ENCODE measurements at places on chromosomes 12 and 14.

DNA sequence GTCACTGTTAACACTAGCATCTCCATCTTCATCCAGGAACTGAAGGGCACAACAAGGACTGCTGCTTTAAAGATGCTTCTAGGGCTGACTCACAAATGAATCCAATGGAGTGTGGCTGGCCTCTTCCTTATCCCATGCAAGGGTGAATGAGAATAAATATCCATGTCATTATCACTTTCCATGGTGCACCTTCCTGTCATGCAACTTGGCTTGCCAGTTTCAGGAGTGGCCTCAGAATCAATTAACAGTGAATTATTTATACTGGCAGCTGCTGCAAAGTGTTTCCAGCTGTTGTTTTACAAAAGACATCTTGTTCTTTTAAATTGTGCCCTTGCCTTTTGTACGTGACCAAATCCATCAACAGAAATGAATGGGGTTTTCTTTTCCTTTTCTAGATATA is 499.3 kb upstream of the TMEM132C start:
- no peak for DNase-seq

DNA sequence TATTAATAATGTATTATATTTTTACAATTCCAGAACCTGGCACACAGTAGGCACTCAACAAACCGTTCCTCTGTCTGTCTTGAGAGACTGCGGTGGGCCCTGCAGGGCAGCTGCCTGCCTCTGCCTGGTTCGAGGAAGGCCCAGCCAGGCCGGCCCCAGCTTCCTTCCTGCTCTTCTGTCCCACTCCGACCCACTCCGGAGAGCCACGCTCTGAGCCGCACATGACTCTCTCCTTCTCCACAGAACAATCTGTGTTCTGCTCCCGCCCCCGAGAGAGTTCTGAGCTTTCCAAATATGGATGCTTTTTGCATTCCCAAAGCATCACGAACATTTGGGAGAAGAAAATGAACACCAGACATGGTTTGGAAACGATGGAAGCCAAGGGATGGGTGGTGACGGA is 57.3 kb downstream of the TTC7B start:
- no peak for DNase-seq

DNA sequence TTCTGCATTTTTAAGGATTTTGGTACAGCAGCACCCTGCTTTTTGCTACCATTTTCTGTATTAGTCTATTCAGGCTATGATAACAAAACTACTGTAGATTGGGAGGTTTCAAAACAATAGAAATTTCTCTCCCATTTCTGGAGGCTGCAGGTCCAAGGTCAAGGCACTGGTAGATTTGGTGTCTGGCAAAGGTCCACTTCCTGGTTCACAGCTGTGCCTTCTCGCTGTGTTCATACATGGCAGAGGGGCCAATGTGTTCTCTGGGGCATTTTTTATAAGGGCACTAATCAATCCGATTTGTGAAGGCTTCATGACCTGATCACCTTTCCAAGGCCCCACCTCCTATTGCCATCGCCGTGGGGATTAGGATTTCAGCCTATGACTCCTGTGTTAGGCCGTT is 268.1 kb upstream of the RTL1 start:
- DNase-seq, result no peak

GRCh38 chr14:92774572-92774971 is 19.5 kb upstream of the GOLGA5 start:
- DNase-seq, result no peak

- DNase-seq, result no peak
Measured at GRCh38 chr12:60144395-60144794, 548.6 kb downstream of the SLC16A7 start.

DNA sequence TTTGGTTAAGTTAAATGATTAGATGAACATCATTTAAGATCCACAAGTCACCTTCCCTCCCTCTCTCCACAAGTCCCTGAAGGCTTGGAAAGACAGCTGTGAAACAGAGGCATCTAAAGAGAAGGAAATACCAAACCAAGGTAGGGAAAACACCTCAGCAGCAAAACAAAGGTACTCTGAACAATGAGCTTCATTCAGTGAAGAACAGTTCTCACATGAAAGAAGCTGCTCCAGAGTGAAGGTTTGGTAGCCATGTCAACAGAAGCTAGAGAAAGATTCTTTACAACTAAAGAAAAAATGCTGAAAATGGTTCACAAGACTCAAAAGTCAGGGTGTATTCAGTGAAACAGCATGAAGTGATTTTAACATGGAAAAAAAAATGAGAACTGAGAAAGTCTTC is 69.4 kb downstream of the FGD6 start:
- DNase-seq, result no peak

DNA sequence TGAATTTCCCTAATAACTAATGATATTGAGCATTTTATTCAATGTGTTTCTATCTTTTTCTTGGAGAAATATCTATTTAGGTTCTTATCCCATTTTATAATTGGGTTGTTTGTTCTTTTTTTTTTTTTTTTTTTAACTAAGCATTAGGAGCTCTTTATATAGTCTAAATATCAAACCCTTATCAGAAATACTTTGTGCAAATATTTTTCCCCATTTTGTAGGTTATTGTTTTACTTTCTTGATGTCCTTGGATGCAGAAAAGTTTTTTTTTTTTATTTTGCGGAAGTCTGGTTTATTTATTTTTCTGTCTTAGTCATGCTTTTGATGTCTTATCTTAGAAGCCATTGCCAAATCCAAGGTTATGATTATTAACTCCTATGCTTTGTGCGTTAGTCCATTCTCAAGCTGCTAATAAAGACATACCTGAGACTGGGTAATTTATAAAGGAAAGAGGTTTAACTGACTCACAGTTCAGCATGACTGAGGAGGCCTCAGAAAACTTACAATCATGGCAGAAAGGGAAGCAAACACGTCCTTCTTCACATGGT is 434.3 kb upstream of the TBX3 start:
- DNase-seq, result no peak

- no peak for DNase-seq
Measured at GRCh38 chr12:100574187-100575074, 947 bp downstream of the GAS2L3 start.

DNA sequence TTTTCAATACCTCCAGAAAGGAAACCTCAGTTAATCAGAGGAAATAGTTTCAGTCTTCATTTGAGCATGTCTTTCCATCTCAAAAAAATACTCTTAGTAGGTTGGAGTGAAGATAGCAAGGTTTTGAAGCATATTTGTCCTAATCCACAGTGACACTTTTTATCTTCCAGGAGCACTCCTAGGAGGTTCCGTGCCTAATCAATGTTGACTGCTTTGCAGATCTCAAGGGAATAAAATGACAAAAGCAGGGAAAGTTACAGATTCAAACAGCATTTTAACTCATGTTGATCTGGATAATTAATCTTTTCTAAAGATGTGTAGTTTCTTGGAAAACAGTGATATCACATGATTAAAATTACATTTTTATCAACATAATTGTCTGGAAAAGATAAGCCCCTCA is 213.9 kb downstream of the ANO6 start:
- DNase-seq, result no peak

Measured in AG04449 (cell line).